Nucleus accumbens (tissue), 56 donors: ENCODE measurements at places on chromosomes 2 and 18.

GRCh38 chr2:18915227-18915626 lies 325.9 kb upstream of the NT5C1B start:
- no peak for DNase-seq

DNA sequence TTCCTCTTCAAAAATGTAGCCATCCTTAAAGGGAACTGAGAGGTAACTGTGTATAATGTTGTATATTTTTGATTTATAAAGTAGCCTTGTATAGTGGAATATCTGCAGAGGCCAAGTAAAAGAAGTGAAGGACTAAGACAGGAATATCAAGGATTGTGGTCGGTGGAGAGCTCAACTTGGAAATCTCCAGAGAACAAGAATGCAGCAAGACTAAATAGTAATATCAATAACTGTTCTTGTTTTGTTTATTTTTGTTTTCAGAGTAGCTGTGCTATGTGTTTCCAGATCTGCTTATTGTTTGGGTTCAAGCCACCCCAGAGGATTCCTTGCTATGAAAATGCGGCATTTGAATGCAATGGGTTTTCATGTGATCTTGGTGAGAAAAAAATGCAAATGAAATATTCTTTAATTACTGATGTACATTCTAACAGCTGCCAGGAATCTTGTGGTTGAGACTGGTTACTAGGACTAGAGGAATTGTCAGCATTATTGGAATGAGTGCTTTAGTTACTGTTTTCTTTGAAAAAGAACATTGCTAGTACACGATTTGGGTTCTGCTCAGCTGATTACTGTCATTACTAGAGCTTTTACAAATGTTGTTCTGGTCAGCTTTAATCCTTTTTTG lies 25.0 kb downstream of the FASTKD2 start:
- no peak for DNase-seq

DNA sequence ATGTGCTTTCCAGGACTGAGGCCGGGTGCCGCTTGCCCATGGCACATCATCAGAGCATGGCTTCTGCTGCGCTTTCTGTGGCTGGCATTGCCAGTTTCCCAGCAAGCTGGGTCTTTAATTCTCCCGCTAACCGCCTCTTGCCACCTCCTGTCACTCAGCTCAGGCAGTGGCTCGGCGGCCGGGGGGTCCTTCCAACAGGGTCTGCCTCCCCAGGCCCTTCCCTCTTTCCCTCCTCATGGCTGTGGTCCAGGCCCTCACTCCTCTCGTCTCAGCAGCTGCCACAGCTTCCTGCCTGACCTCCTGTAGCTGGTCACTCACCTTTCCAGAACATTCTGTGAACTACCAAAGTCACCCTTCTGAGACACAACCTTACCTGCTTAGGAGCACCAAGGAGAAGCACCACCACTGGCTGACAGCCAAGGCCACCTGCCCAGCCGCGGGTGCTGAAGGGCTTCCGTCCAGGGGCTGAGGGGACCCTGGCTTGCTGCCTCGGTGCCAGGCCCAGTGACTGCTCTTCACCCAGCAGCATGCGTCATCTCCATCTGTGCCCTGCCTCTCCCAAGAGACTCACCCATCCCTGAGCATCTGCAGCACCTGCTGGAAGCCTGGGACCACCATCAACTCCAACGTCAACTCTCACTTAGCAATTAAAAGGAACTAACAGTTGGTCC lies 22.6 kb downstream of the CHMP1B start:
- no peak for DNase-seq

DNA sequence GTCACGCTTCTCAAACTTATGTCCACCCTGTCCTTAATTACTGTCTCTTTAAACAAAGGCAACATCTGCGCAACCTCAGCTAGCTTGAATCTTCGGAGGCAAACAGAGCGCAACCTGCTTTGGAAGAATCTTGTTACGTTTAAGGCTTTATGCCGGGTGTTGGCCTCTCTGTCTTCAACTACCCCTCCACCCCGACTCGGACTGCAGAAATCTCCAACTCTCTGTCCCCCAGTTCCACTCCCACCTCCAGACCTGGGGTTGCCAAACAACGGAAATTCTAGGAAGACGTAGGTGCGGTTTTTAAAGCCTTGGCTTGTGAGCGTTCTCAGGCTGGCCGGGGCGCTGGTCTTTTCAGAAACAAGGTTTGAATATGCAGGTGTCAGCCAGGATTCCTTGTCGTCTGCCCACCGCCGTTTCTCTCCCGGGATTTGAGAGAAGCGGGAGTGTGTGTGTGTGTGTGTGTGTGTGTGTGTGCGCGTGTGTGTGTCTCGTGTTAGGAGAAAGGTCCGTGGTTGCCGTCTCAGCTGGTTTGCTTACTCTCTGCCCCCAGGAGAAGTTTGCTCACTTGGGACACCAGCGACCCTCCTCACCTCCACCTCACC lies 1.1 kb upstream of the ONECUT2 start:
- DNase-seq, result no peak

DNA sequence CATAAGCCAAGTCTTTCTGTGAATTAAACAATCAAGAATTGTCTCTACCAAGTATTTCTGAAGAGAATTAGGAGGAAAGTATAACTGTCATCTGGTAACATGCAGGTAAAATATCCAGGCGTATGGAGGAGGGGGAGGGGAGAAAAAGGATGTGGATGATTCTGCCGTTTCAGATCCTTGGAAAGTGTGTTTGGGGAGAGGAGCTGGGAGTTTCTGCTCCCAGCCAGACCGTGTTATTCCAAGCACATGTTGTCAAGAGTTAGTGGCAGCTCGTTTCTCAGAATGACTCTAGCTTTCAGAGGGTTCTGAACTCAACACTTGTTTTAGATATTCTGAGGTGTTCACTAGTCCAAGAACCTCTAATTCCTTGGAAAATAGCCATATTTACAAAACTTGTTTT lies 137.6 kb downstream of the FAM124B start:
- no peak for DNase-seq

DNA sequence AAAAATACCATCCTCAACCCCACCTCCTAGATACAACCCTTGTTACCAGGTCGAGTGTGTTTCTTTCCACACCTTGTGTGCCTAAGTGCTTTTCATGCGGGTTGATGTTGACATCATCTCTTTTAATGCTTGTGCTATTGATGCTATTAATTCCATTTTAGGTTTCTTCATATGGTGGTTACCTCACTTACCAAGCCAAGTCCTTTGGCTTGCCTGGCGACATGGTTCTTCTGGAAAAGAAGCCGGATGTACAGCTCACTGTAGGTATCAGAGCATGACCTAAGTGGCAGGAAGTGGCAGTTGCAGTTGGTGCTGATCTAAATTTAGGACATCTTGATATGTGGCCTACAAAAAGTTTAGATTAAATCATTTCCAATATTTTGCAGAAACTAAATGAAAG lies 149.9 kb upstream of the TTC39C start:
- DNase-seq, result no peak

DNA sequence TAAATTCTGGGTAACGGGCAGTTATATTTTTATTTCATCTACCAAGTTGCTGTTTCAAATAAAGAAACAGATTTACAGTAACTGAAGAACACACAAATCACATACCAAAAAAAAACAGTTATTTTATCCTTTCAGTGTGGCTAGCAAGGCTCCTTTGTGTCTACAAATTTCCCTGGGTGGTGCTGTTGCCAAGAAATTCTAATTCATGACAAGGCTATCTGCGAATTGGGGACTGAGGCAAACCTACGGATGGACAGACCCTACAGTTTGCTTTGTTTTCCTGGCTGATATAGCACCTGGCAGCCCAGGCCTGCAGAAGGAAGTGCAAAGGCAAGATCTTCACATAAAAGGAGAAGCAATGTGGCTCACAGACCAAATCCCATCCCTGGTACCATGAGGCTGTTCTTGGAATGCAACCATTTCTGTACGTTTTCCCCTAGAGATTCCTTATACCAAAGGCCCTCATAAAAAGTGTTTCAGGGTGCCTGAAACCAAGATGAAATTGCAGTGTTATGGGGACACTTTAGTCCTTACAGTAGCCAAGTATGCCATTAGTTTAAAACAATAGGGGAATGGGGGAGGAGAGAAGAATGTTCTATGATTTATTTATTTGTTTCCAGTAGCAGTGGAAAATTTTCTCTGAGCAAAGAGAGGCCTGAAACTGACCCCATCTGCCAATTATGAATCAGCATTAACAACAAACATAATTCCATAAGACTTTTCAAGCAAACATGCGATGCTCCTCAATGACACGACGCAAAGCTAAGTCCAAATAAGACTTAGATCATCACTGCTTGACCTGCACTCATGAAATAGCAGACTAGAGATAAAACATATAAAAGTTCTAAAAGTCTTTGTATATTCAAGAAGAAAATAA lies 4.3 kb downstream of the KLF7 start:
- no peak for DNase-seq
